ENCODE measurements at places on chromosomes 3 and 15. TPM values are rescaled to one million over a fixed set of nuclear protein-coding genes. Genes with fewer than 3 reads are reported as not detected.

DNA sequence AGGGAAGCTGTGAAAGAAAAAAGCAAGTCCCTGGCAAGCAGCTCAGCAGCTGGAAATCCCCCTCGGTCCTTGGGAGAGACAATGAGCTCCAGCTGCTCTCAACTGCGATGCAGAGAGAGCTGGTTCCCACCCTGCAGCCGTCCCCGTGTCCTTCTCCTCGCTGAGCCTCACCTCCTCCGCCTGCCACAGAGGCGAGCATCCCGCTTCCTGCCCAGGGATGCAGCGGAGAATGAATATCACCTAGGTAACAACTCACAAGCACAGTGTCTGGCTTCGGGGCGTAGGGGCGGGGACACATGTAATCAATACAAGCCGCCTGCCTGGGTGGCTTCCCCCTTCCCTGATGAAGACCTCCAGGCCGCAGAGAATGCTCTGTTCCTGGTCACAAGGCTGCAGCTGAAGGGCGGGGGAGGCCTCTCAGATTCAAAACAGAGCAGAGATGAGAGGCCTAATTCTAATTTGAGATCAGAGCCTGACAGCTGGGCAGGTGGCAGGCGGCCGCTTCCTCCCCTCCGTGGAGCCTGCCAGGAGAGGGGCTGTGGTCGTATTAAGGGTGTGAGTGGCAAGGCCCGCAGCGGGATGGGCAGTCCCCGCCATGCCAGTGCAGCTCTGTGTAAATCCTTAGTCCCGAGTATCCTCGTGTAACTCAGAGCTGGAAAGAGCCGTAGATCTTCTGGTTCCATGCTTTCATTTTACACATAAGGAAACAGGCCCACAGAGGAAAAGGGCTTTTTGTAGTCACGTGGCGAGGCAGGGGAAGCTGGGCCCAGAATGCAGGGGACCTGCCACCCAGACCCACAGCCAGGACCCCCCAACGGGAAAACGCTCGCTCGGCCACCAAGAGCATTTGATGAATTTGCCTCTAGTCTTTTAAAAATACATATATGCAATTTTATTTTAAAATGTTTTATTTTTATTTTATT, 24.3 kb downstream of the ZDHHC19 start:
- DNase-seq, result no peak

DNA sequence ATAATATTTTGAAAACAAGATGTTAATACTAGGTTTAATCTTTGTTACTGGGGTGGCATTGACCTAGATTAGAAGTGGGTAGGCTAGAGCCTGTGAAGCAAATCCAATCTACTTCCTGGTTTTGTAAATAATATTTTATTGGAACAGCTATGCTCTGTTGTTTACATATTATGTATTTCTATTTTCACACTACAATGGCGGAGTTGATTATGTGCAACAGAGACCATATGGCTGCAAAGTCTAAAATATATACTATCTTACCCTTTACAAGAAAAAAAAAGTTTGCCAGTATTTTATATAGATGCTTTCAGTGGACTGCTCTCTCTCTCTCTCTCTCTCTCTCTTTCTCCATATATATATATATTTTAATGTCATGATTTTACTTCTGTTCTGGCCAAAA, 244.2 kb downstream of the NLGN1 start:
- DNase-seq, result no peak

DNA sequence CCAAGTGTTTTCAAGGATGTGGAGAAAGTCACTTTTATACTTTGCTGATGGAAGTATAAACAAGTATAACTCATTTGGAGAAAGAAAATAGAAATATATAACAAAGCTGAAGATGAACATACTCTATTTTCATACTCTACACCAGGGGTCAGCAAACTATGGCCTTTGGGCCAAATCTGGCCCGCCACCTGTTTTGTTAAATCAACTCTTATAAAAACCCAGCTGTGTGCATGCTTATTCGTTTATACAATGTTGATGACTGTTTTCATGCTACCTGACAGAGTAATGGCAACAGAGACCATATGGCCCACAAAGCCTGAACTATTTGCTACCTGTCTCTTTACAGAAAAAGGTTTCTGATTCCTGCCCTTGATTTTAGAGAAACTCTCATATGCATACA, 124.0 kb downstream of the NR1D2 start:
- DNase-seq, result peak; percentile 76

DNA sequence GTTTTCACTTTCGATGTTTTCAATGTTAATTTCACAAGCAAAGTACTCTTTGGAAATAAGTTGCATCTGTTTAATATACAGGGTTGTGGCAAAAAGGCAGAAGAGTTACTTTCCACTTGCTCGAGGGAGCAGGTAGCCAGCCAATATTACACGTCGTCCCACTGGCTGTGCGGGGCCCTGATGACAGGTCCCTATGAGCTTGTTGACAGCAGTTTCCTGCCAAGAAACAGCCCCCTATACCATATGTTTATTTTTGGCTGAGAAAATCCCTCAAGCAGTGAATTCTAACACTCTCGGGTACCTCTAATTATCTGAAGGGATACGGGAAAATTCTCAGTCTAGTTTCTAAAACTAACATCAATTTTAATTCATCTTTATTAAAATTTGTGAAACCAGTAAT, 116.8 kb upstream of the SGO1 start:
- DNase-seq, result no peak

The FHIT gene
- 2.2 TPM for total RNA-seq

The EHHADH gene
- 2.9 TPM for total RNA-seq

- no peak for DNase-seq
Observed at GRCh38 chr3:107962037-107962436, 128.8 kb downstream of the CD47 start.

GRCh38 chr15:27490867-27491595, 520.0 kb downstream of the GABRG3 start:
- no peak for DNase-seq

- peak; percentile 21 for DNase-seq
Observed at GRCh38 chr15:99110581-99111320, 5.9 kb downstream of the SYNM start.
